ENCODE measurements at places on chromosomes 16 and 17. TPM values are rescaled to one million over a fixed set of nuclear protein-coding genes. Genes with fewer than 3 reads are reported as not detected.

Gene PLXDC1
- 5.0 TPM for total RNA-seq

Gene KRT20
- not detected for total RNA-seq

Gene CALB2
- 29.4 TPM for total RNA-seq

Gene NPTX1
- total RNA-seq, result 4.6 TPM

Gene KIF19
- total RNA-seq, result 0.28 TPM

Gene RAB11FIP4
- total RNA-seq, result 2.6 TPM

Gene RDM1
- not detected for total RNA-seq

Gene SMIM22
- total RNA-seq, result not detected

Gene KRTAP4-3
- total RNA-seq, result not detected

Data from adrenal gland (tissue), 19 donors.